ENCODE measurements at places on chromosomes 5 and 9.
A peak's percentile ranks its signal among the peaks of the same experiment; 100 is the strongest.

GRCh38 chr5:155915601-155916000 is 411.4 kb upstream of the SGCD start:
- DNase-seq, result no peak

DNA sequence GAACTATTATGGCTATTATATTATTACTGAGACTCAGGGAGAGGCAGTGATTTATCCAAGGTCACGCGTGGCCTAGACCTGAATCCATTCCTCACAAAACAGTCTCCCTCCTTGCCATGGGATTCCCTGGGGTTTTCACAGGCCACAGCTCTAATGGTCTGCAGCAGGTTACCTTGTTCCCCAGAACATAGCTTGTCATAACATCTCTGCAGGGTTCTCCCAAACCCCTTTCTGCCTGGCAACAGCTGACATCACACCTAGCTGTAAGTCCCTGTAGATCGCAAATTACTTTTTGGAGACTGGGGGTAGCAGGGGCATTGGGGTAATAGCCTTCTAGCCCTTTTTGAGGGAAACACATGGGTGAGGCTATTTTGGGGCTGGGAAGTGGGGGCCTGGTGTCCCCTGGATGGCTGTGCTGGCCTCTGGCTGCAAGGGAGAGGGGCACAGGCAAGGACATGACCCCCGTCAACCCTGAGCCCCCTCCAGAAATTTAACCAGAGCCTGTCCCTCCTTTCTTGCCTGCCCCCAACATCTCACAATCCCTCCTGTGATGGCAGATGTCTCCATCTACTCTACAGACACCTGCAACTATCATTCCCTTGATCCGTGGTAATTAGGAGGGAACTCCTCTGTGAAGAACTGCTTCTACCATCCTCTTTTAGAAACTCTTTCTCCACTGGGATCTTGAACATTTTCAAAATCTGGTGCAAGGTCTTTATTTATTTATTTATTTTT is 1.3 kb downstream of the CD74 start:
- peak; percentile 56 for DNase-seq

DNA sequence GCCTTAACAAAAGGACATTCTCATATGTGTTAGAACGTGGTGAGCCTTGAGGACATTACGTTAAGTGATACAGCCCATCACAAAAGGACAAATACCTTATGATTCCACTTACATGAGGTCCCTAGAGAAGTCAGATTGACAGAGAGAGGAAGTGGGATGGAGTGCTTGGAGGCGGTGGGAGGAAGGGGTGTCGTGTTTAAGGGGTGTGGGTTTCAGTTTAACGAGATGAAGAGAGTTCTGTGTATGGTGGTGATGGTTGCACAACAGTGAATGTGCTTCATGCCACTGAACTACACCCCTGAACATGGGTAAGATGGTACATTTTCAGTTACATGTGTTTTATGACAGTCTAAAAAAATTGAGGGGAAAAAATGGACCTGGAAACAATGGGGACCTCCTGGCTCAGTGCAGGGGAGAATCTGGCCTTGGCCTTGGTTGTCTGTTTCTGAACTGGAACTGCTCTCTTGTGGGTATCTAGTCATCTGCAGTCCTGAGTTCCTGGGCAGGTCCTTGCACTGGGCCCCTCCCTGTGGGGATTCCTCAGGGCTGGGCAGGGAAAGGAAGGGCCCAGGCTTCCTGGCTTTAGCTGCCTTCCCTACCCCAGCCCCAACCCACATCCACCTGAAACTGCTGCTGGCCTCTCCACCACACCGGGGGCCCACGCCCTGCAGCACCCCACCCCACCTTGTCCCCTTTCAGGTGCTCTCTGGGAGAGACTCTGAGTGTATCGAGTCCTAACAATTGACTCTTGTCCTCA is 17.8 kb downstream of the LRRC8A start:
- DNase-seq, result no peak

- DNase-seq, result no peak
Observed at GRCh38 chr9:130824643-130825350, 10.3 kb upstream of the ABL1 start.

DNA sequence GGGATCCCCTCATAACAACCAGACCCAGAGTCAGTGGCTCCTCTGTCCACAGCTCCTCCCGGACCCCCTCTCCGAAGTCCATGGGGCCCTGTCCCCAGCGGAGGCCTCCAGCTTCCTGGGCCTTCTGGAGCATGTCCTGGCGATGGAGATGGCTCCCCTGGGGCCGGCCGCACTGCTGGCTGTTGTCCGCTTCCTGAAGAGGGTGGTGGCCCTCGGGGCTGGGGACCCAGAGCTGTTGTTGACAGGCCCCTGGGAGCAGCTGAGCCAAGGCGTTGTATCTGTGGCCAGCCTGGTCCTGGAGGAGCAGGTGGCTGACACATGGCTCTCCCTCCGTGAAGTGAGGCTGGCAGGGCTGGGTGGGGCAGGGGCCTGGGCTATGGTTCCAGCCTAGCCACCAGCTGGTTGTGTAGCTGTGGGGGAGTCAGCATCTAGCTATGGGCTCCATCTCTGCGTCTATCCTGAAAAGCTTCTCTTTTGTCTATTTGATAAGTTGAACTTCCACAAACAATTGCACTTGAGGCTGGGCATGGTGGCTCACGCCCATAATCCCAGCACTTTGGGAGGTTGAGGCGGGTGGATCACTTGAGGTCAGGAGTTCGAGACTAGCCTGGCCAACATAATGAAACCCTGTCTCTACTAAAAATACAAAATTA is 4.7 kb downstream of the ADGRD2 start:
- DNase-seq, result no peak

All from stimulated activated CD4-positive, alpha-beta T cell treated with anti-CD3 and anti-CD28 coated beads, Interleukin-12 subunit alpha, Interleukin-12 subunit beta, amount 100 ng/mL, for 48 hours (primary cell).